Central memory CD8-positive, alpha-beta T cell (primary cell): ENCODE measurements at places on chromosomes 5 and 9.

GRCh38 chr5:157593052-157593757 lies 17.6 kb upstream of the ADAM19 start:
- H3K4me1 ChIP-seq: peaks cover 46% of the 10 kb centered on the region
- no peak for DNase-seq
- H3K27ac ChIP-seq: no peak overlapping the region
- H3K27me3 ChIP-seq: no peaks in the 10 kb centered on the region

GRCh38 chr5:119287547-119288111 lies 68.2 kb upstream of the TNFAIP8 start:
- peaks cover 18% of the 10 kb centered on the region for H3K36me3 ChIP-seq
- H3K4me1 ChIP-seq: peaks cover 86% of the 10 kb centered on the region
- peak overlapping the region; percentile 55 for H3K4me3 ChIP-seq
- no peak for DNase-seq
- peak overlapping the region; percentile 96 for H3K27ac ChIP-seq

DNA sequence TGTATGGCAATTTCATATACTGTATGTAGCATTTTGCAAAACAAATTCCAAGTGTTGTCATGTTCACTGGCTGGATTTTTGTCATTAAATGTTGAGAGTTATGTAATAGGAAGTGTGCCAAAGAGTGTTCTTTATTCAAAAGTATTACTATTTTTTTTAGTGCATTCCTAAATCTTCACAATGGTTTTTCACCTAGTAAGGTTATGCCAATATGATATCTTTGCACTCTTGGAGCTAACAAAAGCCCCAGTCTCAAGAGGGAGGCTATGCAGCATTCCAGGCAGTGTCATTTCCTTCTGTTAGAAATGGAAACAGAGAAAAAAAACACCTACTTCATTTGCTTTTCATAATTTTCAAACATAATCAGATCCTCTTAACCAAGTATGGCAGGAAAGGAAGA lies 5.1 kb upstream of the SSBP2 start:
- H3K36me3 ChIP-seq: peaks cover 1% of the 10 kb centered on the region
- no peak overlapping the region for H3K4me3 ChIP-seq
- peaks cover 6% of the 10 kb centered on the region for H3K4me1 ChIP-seq

DNA sequence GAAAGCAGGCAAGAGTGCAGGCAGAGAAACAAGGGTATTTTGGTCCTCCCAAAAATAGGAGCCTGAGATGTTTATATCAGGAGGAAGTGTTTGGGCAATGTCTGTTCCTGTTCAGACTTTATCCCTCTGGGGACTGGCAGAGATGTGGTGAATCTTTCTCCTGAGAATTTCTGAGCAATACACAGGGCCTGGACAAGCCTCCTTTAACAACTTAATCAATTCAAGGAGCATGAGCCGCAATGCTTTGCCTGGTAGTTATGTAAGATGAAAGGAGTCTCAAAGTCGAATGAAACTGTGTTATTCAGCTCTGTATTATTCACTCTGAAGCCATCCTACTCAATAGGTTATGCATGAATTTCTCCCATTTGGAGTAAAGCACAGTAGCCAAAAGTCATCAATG lies 365.6 kb downstream of the MAN2A1 start:
- H3K4me3 ChIP-seq: no peak overlapping the region
- DNase-seq: no peak
- peaks cover 6% of the 10 kb centered on the region for H3K36me3 ChIP-seq
- H3K27ac ChIP-seq: no peak overlapping the region

DNA sequence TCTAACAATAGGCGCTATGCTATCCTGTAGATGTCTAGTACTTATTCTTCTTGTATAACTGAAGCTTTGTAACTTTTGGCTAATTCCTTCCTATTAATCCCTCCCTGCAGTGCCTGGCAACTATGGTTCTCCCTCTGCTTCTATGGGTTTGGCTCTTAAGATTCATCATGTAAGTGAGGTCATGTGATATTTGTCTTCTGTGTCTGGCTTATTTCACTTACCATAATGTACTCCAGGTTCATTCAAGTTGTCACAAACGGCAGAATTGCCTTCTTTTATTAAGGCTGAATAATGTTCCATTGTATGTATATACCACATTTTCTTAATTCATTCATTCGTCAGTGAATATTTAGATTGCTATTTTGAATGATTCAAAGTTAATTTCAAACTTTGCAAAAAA lies 149.9 kb upstream of the GAS1 start:
- H3K4me3 ChIP-seq: no peak overlapping the region
- H3K27ac ChIP-seq: no peak overlapping the region
- no peak for DNase-seq
- no peaks in the 10 kb centered on the region for H3K4me1 ChIP-seq
- peaks cover 16% of the 10 kb centered on the region for H3K27me3 ChIP-seq
- H3K36me3 ChIP-seq: no peaks in the 10 kb centered on the region

- no peaks in the 10 kb centered on the region for H3K36me3 ChIP-seq
- H3K4me1 ChIP-seq: no peaks in the 10 kb centered on the region
- peaks cover 17% of the 10 kb centered on the region for H3K27me3 ChIP-seq
- H3K27ac ChIP-seq: no peak overlapping the region
- no peak for DNase-seq
- H3K4me3 ChIP-seq: no peak overlapping the region
Observed at GRCh38 chr9:38255599-38255998, 136.9 kb upstream of the ALDH1B1 start.

DNA sequence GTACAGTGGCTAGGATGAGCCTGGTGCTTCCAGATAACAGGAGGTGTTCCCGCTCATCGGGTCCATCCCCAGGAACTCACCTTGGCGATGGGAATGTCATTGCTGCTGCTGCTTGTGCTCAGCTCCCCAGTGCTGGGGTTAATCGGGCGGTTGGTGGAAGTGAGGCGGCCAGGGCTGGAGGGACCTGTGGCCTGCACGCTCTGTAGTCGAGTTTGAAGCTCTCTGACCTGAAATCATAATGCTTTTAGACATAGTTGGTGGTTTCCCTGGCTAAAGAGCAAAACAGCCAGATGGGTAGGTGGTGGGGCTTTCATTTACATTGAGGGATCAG lies 108.5 kb downstream of the DCP2 start:
- no peak overlapping the region for H3K27ac ChIP-seq
- H3K36me3 ChIP-seq: peaks cover 3% of the 10 kb centered on the region
- DNase-seq: no peak
- no peak overlapping the region for H3K4me3 ChIP-seq
- H3K27me3 ChIP-seq: peaks cover 22% of the 10 kb centered on the region

GRCh38 chr9:100756217-100756616 lies 178.3 kb downstream of the CAVIN4 start:
- DNase-seq: no peak
- peaks cover 9% of the 10 kb centered on the region for H3K27me3 ChIP-seq
- no peaks in the 10 kb centered on the region for H3K4me1 ChIP-seq
- no peaks in the 10 kb centered on the region for H3K36me3 ChIP-seq
- H3K4me3 ChIP-seq: no peak overlapping the region

GRCh38 chr5:123771715-123772114 lies 259.7 kb downstream of the CSNK1G3 start:
- no peak for DNase-seq
- H3K36me3 ChIP-seq: no peaks in the 10 kb centered on the region
- no peaks in the 10 kb centered on the region for H3K4me1 ChIP-seq
- H3K27me3 ChIP-seq: no peaks in the 10 kb centered on the region
- H3K27ac ChIP-seq: no peak overlapping the region

- DNase-seq: no peak
- H3K4me1 ChIP-seq: no peaks in the 10 kb centered on the region
- H3K27ac ChIP-seq: no peak overlapping the region
- H3K36me3 ChIP-seq: no peaks in the 10 kb centered on the region
Observed at GRCh38 chr9:109166171-109166770, 778 bp downstream of the FRRS1L start.

- H3K36me3 ChIP-seq: no peaks in the 10 kb centered on the region
- H3K27ac ChIP-seq: no peak overlapping the region
- peaks cover 53% of the 10 kb centered on the region for H3K27me3 ChIP-seq
Observed at GRCh38 chr9:93177676-93178075, 6.3 kb upstream of the WNK2 start.

DNA sequence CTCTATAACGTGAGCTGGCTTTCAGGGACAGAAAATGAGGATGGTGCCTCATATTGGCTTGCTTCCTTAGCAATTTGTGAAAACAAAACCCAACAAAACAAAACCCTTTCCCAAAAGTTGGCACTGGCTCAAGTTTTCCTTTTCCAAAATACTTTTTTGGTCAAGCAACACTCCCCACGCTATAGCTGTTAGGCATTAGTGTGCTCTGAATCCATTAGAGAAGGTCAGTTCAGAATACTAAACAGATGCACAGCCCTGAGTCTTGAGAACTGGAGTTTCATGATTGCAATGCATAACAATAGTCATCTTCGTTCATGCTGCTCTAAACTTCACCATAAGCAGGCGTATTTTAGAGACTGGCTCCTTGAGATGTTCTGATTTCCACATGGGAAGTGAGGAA lies 172.0 kb upstream of the KLF9 start:
- H3K36me3 ChIP-seq: no peaks in the 10 kb centered on the region
- no peaks in the 10 kb centered on the region for H3K27me3 ChIP-seq
- H3K4me3 ChIP-seq: no peak overlapping the region
- DNase-seq: no peak
- H3K27ac ChIP-seq: no peak overlapping the region

DNA sequence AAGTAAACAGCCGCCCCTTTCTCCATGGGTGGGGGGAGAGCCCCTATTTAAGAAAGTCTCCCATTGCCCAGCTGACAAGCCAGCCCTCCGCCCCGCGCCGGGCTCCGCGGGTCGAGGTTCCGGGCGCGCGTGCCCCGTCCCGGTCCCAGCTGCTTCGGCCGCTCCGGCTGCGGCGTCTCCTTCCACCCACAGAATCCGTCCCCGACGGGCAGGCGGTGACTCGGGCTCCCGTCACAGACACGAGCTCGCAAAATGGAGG lies 223 bp downstream of the NR3C1 start:
- no peak for DNase-seq
- peak overlapping the region; percentile 97 for H3K27ac ChIP-seq
- H3K27me3 ChIP-seq: no peaks in the 10 kb centered on the region
- H3K4me3 ChIP-seq: peak overlapping the region; percentile 95
- H3K36me3 ChIP-seq: peaks cover 35% of the 10 kb centered on the region

DNA sequence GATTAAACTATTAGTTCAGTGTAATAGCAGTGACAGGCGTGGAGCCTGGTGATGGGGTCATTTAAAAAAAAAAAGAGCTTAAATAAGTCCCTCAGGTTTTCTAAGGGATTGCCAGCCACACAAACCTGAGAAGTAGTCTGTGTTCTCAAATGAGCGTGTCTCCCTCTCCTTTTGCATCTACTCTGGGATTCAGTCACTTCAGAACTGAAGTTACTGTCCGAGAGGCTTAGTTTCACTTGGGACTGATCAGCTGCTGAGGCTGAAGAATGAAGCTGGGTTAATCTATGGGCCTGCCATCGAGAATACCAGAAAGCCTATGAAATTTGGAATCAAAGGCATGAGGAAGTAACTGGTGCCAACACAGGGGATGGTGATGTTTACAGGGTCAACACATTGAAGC lies 310.1 kb downstream of the ADAMTS6 start:
- no peaks in the 10 kb centered on the region for H3K27me3 ChIP-seq
- no peak overlapping the region for H3K27ac ChIP-seq
- H3K36me3 ChIP-seq: peaks cover 1% of the 10 kb centered on the region
- H3K4me3 ChIP-seq: no peak overlapping the region
- H3K4me1 ChIP-seq: peaks cover 11% of the 10 kb centered on the region

DNA sequence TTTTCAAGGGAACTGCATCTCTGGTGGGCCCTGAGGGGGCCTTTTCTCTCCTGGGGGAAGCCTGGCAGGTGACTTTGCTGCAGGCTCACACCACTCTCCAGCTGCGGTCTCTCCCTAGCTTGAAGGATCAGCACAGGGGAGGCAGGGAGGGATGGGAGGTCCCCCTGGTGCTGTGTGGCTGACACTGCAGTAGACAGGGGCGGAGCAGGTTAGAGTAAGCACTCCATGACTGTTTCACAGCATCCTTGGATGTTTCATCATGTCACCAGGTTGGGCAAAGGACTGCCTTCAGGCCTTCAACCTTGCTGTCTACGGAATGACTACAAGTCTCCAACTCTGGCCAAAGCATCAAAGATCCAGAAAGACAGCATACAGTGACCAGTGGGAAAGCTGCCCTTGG lies 470.7 kb downstream of the CDK5RAP2 start:
- no peak overlapping the region for H3K4me3 ChIP-seq
- no peaks in the 10 kb centered on the region for H3K36me3 ChIP-seq
- H3K27me3 ChIP-seq: peaks cover under 1% of the 10 kb centered on the region
